ENCODE measurements at places on chromosomes 1 and 21. TPM values are rescaled to one million over a fixed set of nuclear protein-coding genes. Genes with fewer than 3 reads are reported as not detected.

NTMT2 gene
- not detected for total RNA-seq

REN gene
- total RNA-seq, result 0.29 TPM

CHIA gene
- total RNA-seq, result not detected

TRIM46 gene
- total RNA-seq, result 9.9 TPM

ANGPTL3 gene
- total RNA-seq, result not detected

All from glomerular endothelial cell (primary cell).